ENCODE measurements at places on chromosomes 13 and 19. TPM values are rescaled to one million over a fixed set of nuclear protein-coding genes. Genes with fewer than 3 reads are reported as not detected.

Gene CDX2
- not detected for total RNA-seq

Gene NLRP5
- total RNA-seq: not detected

Gene ZNF90
- total RNA-seq: 2.5 TPM

Gene FLT3LG
- 4.4 TPM for total RNA-seq

Gene IZUMO2
- not detected for total RNA-seq

Gene KLK12
- total RNA-seq: not detected

Gene FGF21
- total RNA-seq: not detected

Gene KRTDAP
- not detected for total RNA-seq

Gene MAST3
- total RNA-seq: 6.9 TPM

Gene SHD
- 30.5 TPM for total RNA-seq

Measured in right cardiac atrium (tissue), 5 donors.